ENCODE measurements at places on chromosomes 4 and X. TPM values are rescaled to one million over a fixed set of nuclear protein-coding genes. Genes with fewer than 3 reads are reported as not detected.

Gene ARHGEF38
- total RNA-seq: not detected

Gene CENPC
- 38.4 TPM for total RNA-seq

Gene ERAS
- total RNA-seq: not detected

Gene HSPA4L
- total RNA-seq: 0.09 TPM

Gene ZFP42
- not detected for total RNA-seq

Gene CT45A2
- not detected for total RNA-seq

Gene TEX11
- not detected for total RNA-seq

Gene FAM47A
- total RNA-seq: not detected

DNA sequence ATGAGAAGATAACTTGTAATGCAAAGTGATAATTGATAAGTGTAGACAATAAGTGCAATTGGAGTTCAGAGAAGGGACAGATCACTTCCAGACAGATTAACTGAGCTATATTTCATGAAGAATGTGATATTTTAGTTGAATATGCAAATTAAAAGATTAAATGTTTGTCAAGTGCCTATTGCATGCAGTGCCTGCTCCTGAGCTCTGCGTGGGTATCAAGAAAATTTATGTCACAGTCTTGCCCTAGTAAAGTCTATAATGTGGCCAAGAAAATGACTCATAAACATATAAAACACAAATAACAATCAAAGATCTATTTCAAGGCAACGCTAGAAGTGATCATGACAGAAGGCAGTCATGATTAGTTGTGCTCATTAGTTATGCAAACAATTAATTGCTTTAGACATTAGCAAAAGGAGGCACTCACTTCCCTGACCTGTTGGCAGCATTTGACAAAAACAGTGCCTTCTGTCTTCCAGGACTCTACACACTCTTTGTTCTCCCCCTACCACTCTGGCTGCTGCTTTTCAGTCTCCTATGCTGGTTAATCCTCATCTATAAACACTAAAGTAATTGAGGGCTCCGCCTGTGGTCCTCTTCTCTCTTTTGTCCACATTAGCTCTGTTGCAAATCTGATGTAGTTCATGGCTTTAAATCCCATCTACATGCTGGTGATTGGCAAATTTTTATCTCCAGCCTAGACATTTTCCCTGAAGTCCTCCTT is 47.7 kb downstream of the ARHGEF38 start:
- DNase-seq: no peak
- peaks cover 7% of the 10 kb centered on the region for H3K27me3 ChIP-seq
- no peaks in the 10 kb centered on the region for H3K36me3 ChIP-seq
- no peak overlapping the region for H3K27ac ChIP-seq
- no peak overlapping the region for H3K4me3 ChIP-seq
- no peaks in the 10 kb centered on the region for H3K4me1 ChIP-seq

GRCh38 chrX:123749643-123750042 is 16.8 kb upstream of the THOC2 start:
- H3K4me1 ChIP-seq: no peaks in the 10 kb centered on the region
- H3K27me3 ChIP-seq: no peaks in the 10 kb centered on the region
- H3K36me3 ChIP-seq: no peaks in the 10 kb centered on the region
- no peak overlapping the region for H3K4me3 ChIP-seq

GRCh38 chrX:76802708-76803107 is 375.2 kb downstream of the MAGEE1 start:
- no peak for DNase-seq
- H3K27ac ChIP-seq: no peak overlapping the region
- H3K27me3 ChIP-seq: no peaks in the 10 kb centered on the region
- H3K4me1 ChIP-seq: no peaks in the 10 kb centered on the region

DNA sequence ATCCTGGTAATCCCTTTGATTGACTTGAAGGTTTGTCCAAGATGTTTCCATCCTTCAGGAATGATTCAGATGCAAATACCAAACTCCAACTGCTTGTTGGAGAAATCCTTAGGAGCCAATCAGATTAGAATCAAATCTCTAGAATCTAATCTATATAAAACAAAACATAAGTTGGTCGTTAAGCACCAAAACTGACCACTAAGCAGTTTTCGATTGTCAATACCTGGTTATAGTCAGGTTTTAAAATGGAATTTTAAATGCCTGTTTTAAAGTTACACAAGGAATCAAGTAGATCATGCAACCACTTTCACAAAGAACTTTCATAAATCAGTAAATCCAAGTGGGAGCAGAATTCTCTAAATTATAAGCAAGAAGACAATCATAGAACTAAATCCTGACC is 236.1 kb downstream of the PARM1 start:
- H3K36me3 ChIP-seq: no peaks in the 10 kb centered on the region
- H3K27ac ChIP-seq: no peak overlapping the region
- H3K4me3 ChIP-seq: no peak overlapping the region
- no peak for DNase-seq
- no peaks in the 10 kb centered on the region for H3K4me1 ChIP-seq

DNA sequence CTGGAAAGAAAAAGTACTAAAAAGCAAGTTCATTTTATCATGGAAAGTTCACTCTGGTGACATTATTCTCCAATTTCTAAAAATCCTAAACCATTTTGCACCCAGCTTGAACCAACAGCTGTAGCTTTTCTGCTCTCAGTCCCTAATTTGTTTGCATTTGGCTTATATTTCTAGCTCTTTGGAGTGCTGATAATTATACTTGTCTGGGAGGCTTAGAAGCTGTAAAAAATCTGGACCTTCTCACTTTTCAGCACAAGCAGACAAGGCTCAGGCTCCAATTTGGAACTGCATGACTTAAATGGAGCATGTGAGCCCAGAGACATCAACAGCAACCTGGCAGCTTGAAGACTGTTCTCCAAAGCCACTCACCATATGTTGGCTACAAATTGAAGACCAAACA is 170.9 kb upstream of the PCDH18 start:
- no peak overlapping the region for H3K4me3 ChIP-seq
- no peak overlapping the region for H3K27ac ChIP-seq
- no peak for DNase-seq

DNA sequence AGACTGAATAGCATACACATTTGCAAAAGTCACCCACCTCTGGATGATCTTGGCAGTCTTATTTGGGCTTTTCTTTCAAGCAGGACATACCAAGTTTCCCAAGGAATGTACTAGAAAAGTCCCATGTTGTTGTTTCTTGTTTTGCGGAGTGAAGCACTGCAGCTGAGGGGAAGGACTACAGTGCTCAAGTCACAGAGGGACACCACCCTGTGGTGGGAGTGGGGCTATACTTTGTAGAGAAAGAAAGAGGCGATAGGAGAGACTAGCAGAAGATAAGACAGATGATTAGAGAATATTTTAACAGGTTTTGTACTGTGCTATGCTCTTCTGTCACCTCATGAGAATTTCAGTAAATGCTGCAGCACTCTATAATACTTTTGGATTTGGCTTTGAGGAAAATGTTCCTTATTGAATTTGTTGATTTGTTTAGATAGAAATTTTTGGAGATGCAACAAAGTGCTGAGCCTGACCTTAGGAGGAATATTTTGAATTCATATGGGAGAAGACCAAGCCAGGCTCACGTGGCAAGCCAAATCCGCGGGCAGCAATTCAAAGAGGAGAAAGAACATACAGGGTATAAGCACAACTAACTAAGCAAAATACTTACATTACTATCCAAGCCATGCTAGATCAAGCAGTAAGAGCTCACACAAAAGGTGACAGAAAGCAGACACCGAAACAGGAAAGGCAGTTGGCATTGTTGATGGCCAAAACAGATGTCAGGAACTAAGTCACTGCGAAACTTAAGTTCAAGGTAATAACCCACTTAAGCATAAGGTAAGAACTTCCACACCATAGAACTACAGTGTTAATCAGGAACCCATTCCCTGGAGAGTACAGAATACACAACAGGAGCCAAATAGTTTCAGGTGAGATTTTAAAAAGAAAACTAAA is 280.3 kb upstream of the INTU start:
- H3K27ac ChIP-seq: no peak overlapping the region
- H3K4me1 ChIP-seq: no peaks in the 10 kb centered on the region
- H3K36me3 ChIP-seq: no peaks in the 10 kb centered on the region
- no peak overlapping the region for H3K4me3 ChIP-seq
- H3K27me3 ChIP-seq: no peaks in the 10 kb centered on the region
- no peak for DNase-seq

DNA sequence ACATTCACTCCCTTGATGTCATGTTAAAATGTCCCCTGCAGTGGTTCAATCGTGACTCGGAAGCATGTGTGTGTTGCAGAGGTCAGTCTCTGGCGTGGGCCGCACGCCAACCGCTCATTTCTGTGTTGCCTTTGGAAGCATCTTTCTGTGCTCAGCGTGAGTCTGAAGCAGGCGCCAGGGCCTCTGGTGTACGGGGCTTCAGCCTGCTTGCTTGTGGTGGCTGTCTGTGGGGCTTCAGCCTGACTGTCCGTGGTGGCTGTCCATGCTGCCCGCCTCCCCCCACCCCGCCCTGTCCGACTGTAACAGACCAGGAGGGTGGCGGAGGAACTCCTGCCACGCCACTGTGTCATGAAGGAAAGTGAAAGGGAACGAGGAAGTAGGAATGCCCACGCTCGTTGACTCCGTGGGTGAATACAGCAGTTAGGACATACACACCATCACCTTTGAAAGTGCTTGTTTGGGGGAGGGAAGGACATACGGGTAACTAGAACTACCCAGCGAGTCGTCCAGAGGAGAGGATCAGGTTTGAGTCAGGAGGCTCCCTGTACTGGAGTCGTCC is 14.7 kb upstream of the CLCN4 start:
- H3K36me3 ChIP-seq: peaks cover 33% of the 10 kb centered on the region
- H3K4me1 ChIP-seq: no peaks in the 10 kb centered on the region
- H3K4me3 ChIP-seq: no peak overlapping the region
- no peak overlapping the region for H3K27ac ChIP-seq
- DNase-seq: no peak

DNA sequence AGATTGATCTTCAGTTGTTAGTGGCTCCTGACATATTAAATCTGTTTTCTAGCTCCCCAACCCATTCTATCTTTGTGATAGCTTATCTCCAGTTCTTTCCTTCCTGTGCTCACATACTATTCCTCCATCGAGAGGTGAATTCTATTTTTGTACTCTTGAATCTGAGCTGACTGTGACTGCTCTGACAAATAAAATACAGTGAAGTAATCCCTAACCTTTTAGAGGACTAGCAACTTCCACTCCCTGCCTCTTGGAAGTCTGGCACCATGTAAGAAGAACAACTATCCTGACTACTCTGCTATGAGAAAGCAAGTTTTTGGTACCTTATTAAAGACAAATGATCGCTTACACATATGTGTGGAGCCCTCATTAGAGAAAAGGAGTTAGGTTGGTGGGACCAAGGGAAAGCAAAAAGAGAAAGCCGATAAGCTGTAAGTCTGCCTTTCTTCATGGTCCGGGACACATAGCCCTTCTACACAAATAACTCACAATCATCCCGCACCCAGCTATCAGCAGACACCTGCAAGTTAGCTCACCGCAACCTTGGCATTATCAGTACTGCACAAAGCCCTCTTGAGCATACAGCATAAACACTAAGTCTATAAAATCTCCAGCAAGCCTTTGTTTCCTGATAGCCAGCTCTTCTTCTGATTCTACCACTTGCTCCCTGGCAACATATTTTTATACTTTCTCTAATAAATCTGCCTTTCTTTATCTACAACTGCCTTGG is 13.5 kb upstream of the PPM1K start:
- no peak for DNase-seq
- no peaks in the 10 kb centered on the region for H3K4me1 ChIP-seq
- H3K4me3 ChIP-seq: no peak overlapping the region
- H3K27me3 ChIP-seq: no peaks in the 10 kb centered on the region
- H3K36me3 ChIP-seq: no peaks in the 10 kb centered on the region

GRCh38 chrX:41273638-41274037 is 60.3 kb upstream of the DDX3X start:
- H3K4me3 ChIP-seq: no peak overlapping the region
- H3K27ac ChIP-seq: no peak overlapping the region
- no peaks in the 10 kb centered on the region for H3K36me3 ChIP-seq
- no peak for DNase-seq
- H3K4me1 ChIP-seq: peaks cover 4% of the 10 kb centered on the region

DNA sequence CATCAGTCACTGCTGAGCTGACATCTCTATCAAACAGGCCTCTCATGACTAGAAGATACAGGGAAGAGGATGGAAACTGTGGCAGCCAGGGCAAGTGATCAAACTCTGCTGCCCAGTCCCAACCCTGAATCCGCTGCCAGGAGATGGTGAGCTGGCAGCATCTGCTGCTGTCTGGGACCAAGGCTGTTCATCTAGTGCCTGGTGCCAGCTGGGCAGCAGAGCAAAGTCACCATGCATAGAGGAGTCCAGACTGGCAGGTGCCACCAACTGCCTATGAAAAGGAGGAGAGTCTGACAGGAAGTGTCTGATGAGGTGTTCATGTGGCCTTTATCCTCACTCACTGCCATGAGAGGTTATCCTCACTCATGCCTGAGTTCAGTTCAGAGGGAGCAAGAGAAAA is 518.9 kb downstream of the MID1IP1 start:
- no peaks in the 10 kb centered on the region for H3K27me3 ChIP-seq
- no peaks in the 10 kb centered on the region for H3K36me3 ChIP-seq
- no peak overlapping the region for H3K27ac ChIP-seq
- no peak for DNase-seq
- H3K4me1 ChIP-seq: no peaks in the 10 kb centered on the region
- H3K4me3 ChIP-seq: no peak overlapping the region

- no peak for DNase-seq
- H3K27ac ChIP-seq: no peak overlapping the region
- H3K36me3 ChIP-seq: no peaks in the 10 kb centered on the region
- H3K4me3 ChIP-seq: no peak overlapping the region
- H3K4me1 ChIP-seq: no peaks in the 10 kb centered on the region
- peaks cover 19% of the 10 kb centered on the region for H3K27me3 ChIP-seq
Measured at GRCh38 chr4:25103418-25103817, 56.8 kb downstream of the SEPSECS start.

GRCh38 chrX:40262157-40263013 is 164.6 kb upstream of the BCOR start:
- H3K36me3 ChIP-seq: no peaks in the 10 kb centered on the region
- no peak overlapping the region for H3K27ac ChIP-seq
- H3K4me3 ChIP-seq: no peak overlapping the region
- DNase-seq: no peak
- H3K4me1 ChIP-seq: peaks cover 12% of the 10 kb centered on the region
- peaks cover 3% of the 10 kb centered on the region for H3K27me3 ChIP-seq

DNA sequence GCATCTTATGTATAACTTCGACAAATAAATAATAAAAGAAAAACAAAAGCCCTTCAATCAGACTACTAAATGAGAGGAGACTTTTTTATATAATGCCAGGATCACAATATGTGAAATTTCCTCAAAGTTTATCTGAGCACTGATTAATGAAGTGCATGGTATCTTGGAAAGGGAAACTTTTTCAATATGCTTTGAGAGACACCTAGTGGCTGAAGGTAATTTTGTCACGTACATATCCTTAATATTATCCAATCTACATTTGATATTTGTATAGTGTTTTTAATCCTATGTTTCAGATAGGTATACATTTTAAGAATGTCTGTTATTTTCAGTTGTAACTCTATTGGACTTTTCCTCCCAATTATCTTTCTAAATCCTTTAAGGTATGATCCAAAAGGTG is 146.8 kb downstream of the KLHL4 start:
- H3K36me3 ChIP-seq: no peaks in the 10 kb centered on the region
- H3K4me3 ChIP-seq: no peak overlapping the region
- H3K27ac ChIP-seq: no peak overlapping the region

GRCh38 chr4:76195326-76195725 is 18.3 kb downstream of the SCARB2 start:
- no peak overlapping the region for H3K27ac ChIP-seq
- H3K4me1 ChIP-seq: peaks cover 17% of the 10 kb centered on the region
- no peak overlapping the region for H3K4me3 ChIP-seq
